ENCODE measurements at places on chromosomes 7 and 10. TPM values are rescaled to one million over a fixed set of nuclear protein-coding genes. Genes with fewer than 3 reads are reported as not detected.

The KCNMA1 gene
- 116 TPM for total RNA-seq

The NKX2-3 gene
- total RNA-seq, result not detected

The ANXA8L1 gene
- total RNA-seq, result not detected

The CFAP46 gene
- total RNA-seq, result 0.20 TPM

The TMEM196 gene
- not detected for total RNA-seq
